ENCODE measurements at places on chromosomes 5 and 9.
A peak's percentile ranks its signal among the peaks of the same experiment; 100 is the strongest.

DNA sequence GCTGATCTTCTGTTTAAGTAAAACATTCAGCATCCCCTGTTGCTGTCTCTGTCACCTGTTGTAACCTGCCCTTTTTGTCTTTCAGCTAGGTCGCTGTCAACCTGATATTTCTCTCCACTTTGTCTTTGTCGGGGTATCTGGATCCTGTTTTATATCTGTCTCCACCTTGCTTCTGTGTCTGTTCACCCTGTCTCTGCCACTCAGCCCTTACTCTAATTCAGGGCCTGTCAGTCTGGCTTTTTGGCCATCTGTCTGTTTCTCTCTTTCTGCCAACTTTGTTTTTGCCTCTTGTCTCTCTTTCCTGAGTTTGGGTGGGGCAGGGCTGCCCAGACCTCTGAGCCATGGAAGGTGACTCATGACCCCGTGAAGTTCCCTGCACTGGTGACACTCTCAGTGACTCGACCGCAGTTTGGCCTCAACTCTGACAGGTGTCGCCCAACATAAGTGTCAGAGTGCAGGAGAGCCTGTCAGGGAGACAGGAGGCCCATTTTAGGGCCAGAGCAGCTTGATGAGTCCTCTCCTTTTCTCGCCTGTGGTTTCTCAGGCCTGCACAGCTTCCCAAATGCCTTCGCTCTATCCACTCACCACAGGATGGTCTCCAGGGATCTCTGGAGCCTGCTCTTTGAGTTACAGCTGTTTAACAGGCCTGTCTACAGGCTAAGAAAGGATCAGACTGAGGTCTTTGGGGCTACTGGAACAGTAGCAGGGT is 868 bp downstream of the ZBTB43 start:
- DNase-seq, result peak; percentile 41

- no peak for DNase-seq
Measured at GRCh38 chr5:156681265-156681664, 168.8 kb upstream of the PPP1R2B start.

GRCh38 chr9:748861-749497 is 92.5 kb upstream of the DMRT1 start:
- no peak for DNase-seq

- DNase-seq, result no peak
Measured at GRCh38 chr5:159102311-159102934, 2.7 kb upstream of the EBF1 start.

DNA sequence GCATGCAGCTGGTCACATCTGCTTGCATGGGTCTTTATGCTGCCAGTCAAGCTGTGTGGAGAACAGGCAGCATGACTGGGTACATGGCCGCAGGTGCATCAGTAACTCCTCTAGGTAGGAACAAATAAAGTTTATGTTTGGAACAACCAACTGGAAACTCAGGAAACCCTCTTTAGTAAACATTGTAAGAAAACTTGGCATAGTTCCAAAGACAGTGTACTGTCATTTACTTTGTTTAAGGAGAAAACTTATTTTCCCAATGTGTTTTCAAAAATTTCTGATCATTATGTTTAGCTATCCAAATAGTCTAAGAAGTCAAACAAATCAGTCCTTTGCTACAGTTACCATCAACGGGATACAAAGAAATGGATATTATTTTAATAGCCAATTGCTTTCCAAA is 386.0 kb downstream of the CHSY3 start:
- no peak for DNase-seq

GRCh38 chr5:33299621-33300208 is 141.1 kb upstream of the TARS1 start:
- peak; percentile 71 for DNase-seq

- peak; percentile 73 for DNase-seq
Measured at GRCh38 chr5:120055858-120056257, 408.2 kb upstream of the PRR16 start.

- DNase-seq, result no peak
Measured at GRCh38 chr5:58933891-58934628, 351.2 kb downstream of the RAB3C start.
